ENCODE measurements at places on chromosomes 7 and 10.
A peak's percentile ranks its signal among the peaks of the same experiment; 100 is the strongest.

DNA sequence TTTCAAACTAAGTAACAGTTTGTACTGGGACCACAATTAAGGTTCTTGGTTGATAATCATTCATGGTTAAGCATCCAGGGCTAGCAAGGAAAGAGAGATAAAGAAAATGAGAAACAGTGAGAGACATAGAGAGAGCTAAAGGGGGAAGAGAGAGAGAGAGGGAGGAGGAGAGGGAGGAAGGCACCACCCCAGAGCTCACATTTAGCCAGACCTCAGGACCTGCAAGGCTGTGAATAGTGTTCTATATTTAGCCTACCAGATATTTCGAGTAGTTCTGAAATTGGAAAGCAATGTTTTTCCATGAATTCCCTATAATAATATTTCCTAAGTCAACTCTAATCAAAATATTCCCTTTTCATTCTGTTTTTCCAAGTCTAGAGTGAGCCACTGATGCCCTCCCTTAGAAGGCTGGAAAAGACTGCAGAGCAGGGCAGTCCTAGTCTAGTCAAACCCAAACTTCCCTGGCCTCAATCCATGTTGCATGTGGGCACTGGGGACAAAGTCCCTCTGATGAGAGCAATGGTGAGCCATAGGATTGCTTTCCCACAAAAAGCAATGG is 119.4 kb upstream of the INHBA start:
- no peak for DNase-seq

DNA sequence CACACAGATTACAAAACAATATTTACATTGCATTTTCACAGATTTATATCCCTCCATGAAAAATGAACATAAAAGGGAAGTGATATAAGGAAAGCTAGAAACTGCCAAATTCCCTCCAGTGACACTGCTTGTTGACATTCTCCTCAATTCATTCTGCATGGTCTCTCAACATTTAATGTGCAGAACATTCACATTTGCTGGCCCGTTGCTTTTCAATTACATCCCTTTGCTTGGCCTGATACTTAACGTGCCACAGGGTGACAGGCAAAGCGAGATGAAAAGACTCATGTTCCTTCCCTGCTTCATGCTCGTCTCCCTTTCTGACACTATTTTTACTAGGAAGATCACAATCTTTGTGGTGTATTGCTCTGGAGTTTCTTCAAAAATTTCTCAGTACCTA is 1019.7 kb upstream of the LRRN3 start:
- no peak for DNase-seq

DNA sequence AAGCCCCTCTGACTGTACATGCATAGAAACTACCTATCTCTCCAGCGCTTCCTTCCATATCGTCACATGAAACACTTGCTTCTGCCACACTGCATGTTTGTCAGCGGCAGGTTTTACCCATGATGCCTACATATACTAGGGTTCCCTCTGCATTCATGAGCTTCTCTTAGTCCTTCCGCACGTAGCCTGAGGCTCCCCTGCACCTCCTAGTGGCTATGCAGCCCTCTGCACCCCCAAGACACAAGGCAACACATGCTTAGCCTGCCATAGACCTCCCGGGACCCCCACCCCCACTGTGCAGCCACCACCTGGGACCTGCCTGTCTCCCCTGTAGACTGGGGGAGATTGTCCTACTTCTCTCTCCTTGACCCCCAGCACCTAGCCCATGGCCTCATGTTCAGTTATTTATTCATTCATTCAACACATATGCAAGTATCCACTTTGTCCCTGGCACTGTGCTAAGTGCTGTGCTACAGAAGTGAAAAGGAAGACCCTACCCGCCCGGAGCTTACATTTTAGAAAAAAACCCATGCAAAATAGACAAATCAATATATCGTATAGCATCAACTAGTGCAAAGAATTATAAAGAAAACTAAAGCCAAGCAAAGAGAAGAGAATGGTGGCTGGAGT is 23.5 kb downstream of the TMEM273 start:
- peak; percentile 44 for DNase-seq

GRCh38 chr10:30705101-30705624 is 75.6 kb upstream of the LYZL2 start:
- no peak for DNase-seq

DNA sequence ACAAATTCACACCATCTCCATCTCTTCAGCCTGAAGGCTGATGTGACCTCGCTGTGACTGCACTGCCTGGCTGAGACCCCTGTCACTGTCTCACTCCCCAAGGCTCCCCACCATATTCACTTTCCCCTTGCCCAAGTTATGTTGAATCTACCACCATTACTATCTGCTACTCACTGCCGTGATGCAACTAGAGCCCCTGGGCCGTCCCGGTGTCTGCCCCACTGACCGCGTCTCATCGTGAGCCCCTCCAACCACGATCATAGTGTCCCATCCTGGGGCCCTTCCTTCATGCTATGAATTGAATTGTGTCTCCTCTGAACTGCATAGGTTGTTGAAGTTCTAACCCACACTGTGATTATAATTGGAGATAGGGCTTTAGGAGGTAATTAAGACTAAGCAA is 71.9 kb upstream of the CHST15 start:
- DNase-seq, result no peak

- DNase-seq, result no peak
Measured at GRCh38 chr10:116737627-116738327, 4.6 kb downstream of the HSPA12A start.

- peak; percentile 61 for DNase-seq
Measured at GRCh38 chr7:139777948-139778841, at the start of gene HIPK2. TSS of gene HIPK2 (minus strand) at chr7:139777998. CDS start at chr7:139777623, 375 bp downstream.
